Lung microvascular endothelial cell (primary cell): ENCODE measurements at places on chromosomes 2 and 18.

- no peak for DNase-seq
Measured at GRCh38 chr2:149394864-149395263, 64.5 kb downstream of the LYPD6 start.

- DNase-seq, result no peak
Measured at GRCh38 chr2:233656443-233656842, 15.3 kb upstream of the UGT1A9 start.

GRCh38 chr18:13137670-13138419 is 80.7 kb upstream of the LDLRAD4 start:
- DNase-seq, result no peak

- no peak for DNase-seq
Measured at GRCh38 chr2:72104821-72105588, 42.7 kb downstream of the CYP26B1 start.

DNA sequence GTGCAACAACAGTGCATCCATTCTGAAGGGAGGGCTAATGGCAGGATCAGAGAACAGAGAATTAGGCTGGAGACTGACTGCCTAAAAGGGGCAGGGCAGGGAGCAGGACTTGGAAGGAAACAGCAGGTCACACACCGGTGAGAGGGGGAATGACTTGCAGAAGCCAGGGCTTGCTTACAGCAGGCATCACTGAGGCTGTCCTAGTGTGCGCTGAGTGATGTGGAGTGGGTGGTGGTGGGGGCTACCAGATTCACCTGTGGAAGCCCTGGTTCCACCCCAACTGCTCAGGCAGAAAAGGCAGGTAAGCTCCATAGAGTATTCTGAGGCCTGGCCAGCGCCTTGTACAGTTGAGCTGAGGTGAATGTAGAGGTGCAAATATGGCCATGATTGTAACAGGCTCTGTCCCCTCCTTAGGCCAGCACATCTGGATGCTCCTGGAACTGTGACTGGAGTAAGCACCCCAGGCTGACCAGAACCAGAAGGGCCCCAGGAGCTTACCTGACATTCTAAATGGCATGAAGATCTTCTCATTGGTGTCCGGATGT is 49.4 kb downstream of the SFXN5 start:
- no peak for DNase-seq

DNA sequence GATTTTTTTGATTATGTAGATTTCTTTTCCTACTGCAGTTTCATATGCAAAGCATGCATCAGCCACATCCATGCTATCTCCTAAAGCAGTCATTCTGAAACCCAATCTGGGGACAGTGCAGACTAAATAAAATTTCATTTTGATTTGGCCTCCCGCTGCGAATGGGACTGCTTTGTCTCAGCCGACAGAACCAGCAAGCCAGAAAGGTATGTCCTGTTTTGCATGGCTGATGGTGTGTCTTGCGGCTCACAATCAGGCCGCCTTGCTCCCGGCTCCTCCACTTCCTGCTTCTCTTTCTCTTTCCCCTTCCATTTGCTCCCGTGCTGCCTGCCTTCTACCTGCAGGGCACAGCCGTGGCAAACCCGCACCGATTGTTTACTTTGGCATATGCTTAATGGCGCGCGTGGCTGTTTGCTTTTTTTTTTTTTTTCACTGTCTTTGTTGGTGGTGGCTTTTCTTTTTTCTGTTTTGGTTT is 419.6 kb upstream of the POU3F3 start:
- no peak for DNase-seq

GRCh38 chr18:25310045-25310444 is 41.9 kb downstream of the ZNF521 start:
- peak; percentile 86 for DNase-seq

DNA sequence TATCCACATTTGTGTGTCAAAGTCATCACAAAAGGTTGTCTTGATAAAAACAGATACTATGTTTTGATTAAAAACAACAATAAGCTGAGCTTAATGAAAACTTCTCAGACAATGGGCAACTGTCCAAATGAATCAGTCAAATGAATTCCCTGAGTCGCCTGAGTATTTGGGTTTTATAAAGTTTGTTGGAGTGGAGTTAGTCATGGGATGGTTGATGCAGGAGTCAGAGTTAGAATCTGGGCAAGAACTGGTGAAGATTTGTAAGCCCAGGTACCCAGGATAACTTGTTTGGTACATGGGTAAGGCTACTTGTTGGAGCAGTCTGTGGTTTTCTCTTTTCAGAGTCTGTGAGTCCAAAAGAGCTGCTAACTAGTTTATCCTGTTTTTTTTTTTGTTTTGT is 34.4 kb upstream of the RAPGEF4 start:
- peak; percentile 77 for DNase-seq

GRCh38 chr2:168525716-168526446 is 69.8 kb downstream of the CERS6 start:
- no peak for DNase-seq

DNA sequence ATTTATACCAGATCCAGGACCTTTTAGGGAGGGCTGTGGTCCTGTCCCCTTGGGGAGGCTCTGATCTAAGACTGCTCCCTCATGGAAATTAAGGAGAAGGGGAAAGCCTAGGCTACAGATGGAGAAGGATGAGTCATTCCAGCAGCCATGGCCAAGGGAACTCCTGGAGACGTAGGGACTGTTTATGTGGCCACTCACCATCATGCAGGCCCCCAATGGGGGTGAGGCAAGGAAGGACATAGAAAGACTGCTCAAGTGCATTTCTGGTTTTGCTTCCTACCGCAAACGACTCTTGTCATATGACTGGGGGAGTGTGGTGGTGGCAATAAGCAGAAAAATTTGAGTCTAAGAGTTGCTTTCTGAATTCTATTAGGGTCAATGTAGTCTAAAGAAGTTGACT is 54.0 kb upstream of the CYP1B1 start:
- DNase-seq, result no peak

DNA sequence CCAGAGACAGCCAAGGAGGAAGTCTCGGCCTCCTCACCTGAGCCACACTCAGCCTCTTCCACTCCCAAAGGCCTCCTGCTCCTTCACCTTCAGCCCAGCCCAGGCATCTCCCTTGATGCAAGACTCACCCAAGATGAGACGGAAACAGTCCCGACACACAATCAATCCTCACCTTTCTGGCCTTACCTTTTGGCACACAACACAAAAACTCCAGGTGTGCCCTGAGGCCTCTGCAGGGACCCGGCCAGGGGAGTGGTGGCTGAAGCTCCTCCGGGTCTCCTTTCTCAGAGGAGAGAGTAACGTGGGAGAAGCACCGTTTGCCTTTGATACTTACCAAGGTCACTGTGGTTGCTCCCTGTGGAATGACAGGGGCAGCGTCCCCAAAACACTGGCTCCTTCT is 23.8 kb upstream of the EFHD1 start:
- no peak for DNase-seq

DNA sequence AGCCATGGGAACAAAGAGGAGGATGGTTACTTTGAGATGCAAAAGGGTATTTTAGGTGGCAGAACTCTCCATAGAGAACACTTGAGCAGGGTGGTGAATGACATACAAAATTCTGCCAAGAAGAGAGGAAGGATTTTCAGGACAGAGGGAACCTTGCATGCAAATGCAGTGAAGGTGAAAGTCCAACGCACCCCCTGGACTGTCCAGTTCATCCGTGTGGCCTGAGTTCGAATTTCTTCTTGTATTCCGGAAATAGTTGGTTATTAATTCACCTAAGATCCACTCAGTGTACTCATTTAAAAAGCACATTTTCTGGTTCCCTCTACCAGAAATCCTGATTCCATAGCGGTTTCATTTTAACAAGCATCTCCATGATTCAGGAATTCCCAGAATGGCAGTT is 5.5 kb downstream of the AOX1 start:
- no peak for DNase-seq

- DNase-seq, result no peak
Measured at GRCh38 chr2:37250869-37251740, 19.6 kb downstream of the NDUFAF7 start.

GRCh38 chr2:23469142-23469540 is 84.2 kb downstream of the KLHL29 start:
- no peak for DNase-seq

DNA sequence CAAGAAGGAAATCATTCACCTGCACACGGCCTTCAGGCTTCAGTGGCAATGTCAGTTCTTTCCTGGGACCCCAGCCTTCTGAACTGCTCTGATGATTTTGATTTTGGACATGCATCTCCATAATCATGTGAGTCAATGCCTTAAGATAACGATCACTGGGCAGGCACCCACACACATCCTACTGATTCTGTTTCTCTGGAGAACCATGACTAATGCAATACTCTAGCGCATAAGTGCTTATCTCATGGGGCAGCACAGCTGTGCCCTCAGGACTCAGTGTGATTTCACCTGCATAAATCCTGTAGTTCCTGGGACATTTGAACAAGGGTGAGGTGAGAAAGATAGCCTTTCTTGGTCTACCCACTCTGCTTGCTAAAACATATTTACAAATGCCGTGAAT is 144.6 kb downstream of the AKAIN1 start:
- DNase-seq, result no peak

GRCh38 chr2:27086724-27087593 is at the start of gene KHK:
Gene KHK, plus strand, starts transcription at chr2:27086772. Its CDS starts 488 bp downstream, at chr2:27087260.
- DNase-seq, result peak; percentile 31

- DNase-seq, result no peak
Measured at GRCh38 chr2:74915743-74916142, 42.7 kb upstream of the POLE4 start.

DNA sequence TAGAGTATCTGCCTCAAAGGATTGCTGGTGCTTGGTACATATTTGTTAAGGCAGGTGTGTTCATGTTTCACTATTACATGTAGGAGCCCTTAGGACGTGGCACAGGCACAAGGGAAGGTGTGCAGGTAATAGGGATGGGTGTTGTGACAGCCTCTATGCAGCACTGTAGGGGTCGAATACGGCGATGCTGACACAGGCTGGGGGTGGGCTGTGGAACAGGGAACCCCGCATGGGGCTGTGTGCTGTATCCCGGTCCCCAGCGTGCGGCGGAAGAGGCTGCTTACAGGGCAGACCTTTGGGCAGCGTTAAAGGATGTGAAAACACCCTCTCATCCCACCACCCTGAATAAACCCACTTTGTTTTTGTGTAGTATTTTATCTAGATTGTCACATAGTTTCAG is 21.5 kb downstream of the B3GNT2 start:
- DNase-seq, result no peak

DNA sequence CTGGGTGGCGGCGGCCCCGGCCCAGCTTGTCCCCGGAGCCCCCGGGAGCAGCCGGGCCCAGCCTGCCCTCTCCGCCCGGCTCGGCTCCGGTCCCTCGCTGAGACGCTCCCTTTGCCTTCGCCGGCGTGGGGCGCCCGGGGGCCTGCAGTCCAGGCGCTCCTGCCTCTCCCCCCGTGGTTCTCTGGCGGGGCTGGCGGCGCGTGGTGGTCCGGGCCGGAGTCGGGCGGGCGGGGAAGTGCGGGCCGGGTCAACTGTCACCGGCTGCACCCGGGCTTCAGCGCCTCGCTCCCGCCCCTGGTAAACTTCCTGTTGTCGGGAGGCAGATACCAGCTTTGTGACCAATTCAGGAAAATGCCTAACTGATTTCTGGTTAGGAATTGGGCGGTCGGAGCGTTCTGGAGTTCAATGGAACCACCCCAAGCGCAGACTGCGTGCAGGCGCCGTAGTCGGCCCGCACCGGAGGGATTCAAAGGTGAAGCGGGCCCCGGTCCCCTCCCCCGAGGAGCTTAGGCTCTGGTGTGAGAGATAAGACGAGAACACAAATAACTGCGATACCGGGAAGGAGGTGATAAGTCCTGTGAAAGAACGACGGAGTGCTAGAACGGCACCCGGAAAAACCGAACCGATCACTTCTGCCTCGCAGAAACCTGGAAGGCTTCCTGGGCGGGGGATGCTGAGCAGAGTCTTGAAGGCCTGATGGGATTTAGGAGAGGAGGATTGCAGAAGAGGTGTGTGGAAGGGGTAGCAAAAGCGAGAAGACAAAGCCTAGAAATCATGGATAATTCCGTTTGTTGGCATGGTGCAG is 891 bp downstream of the CAB39 start:
- DNase-seq, result peak; percentile 69

DNA sequence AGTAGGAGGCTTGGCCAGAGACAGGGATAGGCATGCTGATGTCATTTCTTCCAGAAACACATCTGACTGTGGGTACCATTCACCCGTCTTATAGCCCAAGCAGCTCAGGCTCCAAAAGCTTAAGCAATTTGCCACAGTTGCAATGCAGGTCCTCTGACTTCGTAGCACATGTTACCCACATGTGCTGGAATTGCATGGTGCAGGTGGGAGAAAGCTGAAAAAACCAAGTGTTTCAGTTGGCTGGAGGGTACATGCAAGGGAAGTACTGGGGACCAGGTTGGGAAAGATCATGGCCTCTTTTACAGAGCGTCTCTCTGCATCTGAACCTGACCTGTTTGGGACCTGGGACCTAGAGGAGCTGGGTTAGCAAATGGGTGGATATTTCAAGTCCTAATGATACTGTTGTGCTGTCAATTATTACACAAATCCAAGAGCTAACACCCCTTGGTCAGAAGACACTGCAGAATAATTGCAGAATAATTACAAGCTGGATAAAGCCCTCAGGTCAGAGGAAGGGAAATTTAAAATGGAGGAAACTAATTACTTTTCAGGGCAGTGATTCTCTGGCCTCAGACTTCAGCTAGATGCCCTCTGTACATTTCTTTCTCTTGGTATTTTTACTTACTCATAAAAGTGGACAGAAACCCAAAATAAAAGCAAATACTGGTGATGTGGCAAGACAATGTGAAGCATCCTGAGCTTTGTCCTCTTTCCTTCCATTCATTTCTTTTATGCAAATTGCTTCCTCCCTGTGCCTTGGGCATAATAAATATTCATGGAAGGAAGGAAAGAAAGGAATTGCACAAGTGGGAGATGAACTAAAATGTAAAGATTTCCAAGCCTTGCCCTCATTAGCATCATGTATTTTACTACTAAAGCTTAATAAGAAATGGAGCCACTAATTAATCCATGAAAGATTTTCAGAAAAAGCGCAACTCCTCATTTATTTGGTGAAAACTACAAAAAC is 45.6 kb upstream of the TTC39C start:
- no peak for DNase-seq

GRCh38 chr2:209688385-209688784 is 83.2 kb upstream of the UNC80 start:
- DNase-seq, result no peak

DNA sequence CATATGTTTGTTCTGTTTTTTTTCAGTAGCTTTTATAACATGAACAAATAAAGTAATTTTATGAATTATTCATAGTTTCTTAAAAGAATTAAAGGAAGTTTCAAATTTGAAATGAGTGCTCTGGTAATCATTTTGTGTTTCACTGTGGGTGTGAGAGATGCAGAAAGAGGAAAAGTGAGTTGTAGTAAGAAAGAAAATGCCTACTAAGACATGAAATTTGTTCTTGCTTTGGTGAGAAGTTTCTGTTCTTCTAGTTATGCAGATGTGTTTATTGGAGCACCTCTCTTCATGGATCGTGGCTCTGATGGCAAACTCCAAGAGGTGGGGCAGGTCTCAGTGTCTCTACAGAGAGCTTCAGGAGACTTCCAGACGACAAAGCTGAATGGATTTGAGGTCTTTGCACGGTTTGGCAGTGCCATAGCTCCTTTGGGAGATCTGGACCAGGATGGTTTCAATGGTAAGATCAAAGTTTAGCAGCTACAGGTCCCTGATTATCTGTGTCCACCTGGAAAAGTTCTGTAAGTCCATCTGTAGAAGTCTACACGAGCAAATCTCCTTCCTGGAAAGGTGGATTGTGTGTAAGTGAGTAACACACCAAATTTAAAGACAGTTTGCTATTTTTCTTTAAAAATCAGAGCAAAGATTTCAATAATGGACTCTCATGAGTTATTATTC is 51.4 kb downstream of the ITGAV start:
- no peak for DNase-seq

GRCh38 chr2:209579230-209579749 is 155.4 kb downstream of the MAP2 start:
- no peak for DNase-seq

- DNase-seq, result no peak
Measured at GRCh38 chr2:173290046-173290445, 64.6 kb upstream of the CDCA7 start.

GRCh38 chr2:72980535-72981217 is 63.4 kb downstream of the EMX1 start:
- no peak for DNase-seq
